ENCODE measurements at places on chromosomes 16 and 17.

DNA sequence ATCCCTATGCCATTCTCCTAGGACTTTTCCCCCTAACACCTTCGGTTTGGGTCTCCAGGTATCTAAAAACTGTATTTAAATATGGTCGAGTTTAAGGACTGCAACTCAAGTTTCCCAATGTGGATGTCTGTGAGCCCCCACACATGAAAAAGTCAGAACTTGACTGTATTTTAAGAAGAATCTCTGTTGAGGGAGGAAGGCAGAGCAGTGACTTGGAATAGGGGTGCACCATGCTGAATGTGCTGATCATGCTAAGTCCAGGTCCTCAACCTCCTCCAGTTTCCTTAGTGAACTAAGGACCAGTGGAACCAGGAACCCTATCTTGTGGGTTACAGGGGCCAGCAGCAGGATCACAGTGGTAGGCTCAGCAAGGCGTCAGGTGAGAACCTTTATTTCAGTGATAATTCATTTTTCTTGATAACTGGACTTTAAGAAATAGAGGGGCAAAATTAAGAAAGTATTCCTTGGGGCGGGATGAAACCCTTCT is 19.5 kb downstream of the GRB7 start:
- DNase-seq: no peak

- no peak for DNase-seq
Measured at GRCh38 chr16:18003033-18003432, 333.5 kb downstream of the NPIPA8 start.

DNA sequence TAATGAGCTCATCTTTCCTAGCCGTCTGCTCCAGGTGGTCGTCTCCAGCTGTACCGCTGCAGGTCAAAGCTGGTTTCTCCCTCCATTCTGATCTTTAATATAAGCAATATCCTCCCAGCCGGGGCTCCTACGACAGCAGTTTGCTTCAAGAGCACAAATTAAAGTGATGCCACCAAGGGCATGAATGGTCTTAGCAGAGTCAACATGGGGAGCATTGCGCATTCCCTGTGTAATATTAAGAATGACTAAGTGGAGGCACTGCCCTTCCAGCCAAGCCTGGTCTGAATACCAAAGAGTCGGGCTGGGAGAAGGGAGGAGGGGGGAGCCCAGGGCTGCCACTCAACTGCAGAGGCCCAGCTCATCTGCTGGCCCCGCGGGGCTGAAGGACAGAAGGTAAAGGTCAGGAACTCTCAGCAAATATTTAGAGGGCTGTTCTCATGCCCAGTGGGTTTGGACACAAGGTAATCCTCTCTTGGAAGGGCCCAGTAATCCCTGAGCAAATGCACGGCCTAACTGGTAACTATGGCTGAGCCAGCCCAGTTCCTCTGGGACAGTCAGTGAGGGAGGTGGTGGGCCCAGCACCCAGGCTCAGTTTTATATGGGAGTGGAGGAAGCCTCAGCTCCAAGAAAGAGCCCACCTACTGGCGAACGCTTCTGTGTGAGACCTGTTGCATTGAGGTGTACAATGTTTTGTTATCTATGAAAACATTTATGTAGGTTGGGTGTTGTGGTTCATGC is 121.2 kb downstream of the IRX3 start:
- DNase-seq: no peak

DNA sequence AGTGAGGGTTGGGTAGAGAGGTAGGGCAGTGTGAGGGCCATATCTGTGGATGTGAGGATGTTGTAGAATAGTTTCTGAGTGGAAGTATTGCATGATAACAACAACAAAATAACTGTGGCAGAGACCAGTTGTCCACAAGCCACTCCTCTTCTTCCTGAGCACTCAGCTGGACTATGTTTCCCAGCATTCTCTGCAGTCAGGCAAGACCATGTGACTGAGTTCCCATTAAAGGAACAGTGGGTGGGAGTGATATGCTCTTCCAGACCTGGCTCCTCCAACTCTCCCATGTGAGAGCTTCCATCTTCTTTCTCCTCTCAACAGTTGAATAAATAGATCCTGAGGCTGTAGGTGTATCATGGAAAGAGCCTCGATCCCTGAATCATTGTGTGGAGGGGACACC is 272.4 kb downstream of the CBLN1 start:
- DNase-seq: no peak

- DNase-seq: no peak
Measured at GRCh38 chr16:73306901-73307413, 259.0 kb upstream of the ZFHX3 start.

DNA sequence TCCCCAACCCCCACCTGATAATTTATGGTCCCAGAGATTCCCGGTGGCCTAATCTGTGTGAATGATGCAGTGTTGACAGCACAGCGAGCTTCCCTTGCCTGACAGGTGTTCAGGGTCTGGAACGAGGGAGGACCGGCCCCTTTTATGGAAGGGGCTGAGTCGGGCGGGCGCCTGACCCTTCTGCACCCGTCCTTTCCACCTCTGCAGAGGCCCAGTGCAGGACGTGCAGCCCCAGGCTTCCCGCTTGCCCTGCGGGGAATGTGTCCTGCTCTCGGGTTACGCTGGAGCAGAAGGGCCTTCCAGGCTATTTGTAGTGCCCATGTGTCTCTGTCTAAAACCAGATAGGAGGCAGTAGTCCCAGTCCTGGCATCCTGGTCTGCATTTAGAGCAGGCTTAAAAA is 16.2 kb downstream of the SMTNL2 start:
- no peak for DNase-seq

Measured in stimulated activated naive CD8-positive, alpha-beta T cell treated with anti-CD3 and anti-CD28 coated beads, Interleukin-15, amount 100 ng/mL, for 72 hours (primary cell).